ENCODE measurements at places on chromosomes 11 and 22. TPM values are rescaled to one million over a fixed set of nuclear protein-coding genes. Genes with fewer than 3 reads are reported as not detected.
A peak's percentile ranks its signal among the peaks of the same experiment; 100 is the strongest.

ZNHIT2 gene
- 14.5 TPM for total RNA-seq

C11orf86 gene
- not detected for total RNA-seq

KDM4E gene
- not detected for total RNA-seq

C11orf42 gene
- not detected for total RNA-seq

C11orf91 gene
- total RNA-seq, result not detected

SAA4 gene
- not detected for total RNA-seq

ANKK1 gene
- 0.89 TPM for total RNA-seq

MRGPRF gene
- total RNA-seq, result not detected

SCGB1D2 gene
- total RNA-seq, result not detected

HTR3B gene
- not detected for total RNA-seq

PIWIL4 gene
- total RNA-seq, result 0.67 TPM

POTEH gene
- not detected for total RNA-seq

ACP2 gene
- total RNA-seq, result 23.5 TPM

GRCh38 chr11:76495019-76495418 is 50.2 kb downstream of the EMSY start:
- no peak for DNase-seq

DNA sequence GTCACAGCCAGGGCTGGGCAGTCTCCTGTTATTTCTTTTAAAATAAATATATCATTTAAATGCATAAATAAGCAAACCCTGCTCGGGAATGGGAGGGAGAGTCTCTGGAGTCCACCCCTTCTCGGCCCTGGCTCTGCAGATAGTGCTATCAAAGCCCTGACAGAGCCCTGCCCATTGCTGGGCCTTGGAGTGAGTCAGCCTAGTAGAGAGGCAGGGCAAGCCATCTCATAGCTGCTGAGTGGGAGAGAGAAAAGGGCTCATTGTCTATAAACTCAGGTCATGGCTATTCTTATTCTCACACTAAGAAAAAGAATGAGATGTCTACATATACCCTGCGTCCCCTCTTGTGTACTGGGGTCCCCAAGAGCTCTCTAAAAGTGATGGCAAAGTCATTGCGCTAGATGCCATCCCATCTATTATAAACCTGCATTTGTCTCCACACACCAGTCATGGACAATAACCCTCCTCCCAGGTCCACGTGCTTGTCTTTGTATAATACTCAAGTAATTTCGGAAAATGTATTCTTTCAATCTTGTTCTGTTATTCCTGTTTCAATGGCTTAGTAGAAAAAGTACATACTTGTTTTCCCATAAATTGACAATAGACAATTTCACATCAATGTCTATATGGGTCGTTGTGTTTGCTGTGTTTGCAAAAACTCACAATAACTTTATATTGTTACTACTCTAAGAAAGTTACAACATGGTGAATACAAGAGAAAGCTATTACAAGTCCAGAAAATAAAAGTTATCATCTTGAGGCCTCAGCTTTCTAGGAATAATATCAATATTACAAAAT is 13.4 kb downstream of the OR51B4 start:
- no peak for DNase-seq

- DNase-seq, result no peak
Measured at GRCh38 chr11:75982309-75982708, 167.3 kb downstream of the UVRAG start.

DNA sequence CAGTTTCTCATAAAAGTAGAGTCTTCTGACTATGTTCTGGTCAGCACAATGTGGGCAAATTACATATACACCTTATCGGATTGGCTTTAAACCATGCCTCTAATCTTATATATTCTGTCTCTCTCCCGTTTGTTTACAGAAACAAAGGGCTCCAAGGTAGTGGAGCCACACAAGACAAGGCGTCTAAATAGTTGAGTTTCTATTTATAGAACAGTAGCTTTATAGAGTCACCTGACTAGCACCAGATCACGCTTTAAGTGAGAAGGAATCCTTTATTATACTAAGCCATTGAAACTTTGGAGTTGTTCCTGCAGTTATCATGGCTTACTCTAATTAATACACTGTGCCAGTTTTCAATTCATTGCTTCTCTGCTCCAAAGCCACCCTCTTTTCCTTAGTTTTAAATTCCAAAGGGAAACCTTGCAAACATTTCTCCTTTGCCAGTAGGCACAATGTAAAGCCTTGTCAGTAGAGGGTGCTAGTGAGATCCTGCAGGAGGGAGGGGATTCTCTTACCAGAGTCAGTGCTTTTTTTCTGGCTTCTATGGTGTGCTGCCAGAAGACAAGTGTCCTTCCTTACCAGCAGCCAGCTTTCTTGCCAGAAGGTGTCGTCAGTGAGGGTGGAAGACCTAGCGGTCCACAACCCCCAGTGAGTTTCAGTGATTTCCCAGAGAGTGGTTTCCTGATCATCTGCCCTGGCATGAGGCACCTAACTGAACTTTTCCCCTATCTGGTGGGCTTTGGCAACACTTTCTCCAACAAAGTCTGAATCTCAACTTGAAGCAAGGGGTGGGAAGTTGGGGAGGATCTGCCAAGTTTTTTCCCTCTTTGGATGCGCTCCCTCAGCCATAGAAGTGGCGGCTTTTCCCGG is 71.7 kb downstream of the RAB38 start:
- DNase-seq, result peak; percentile 7

DNA sequence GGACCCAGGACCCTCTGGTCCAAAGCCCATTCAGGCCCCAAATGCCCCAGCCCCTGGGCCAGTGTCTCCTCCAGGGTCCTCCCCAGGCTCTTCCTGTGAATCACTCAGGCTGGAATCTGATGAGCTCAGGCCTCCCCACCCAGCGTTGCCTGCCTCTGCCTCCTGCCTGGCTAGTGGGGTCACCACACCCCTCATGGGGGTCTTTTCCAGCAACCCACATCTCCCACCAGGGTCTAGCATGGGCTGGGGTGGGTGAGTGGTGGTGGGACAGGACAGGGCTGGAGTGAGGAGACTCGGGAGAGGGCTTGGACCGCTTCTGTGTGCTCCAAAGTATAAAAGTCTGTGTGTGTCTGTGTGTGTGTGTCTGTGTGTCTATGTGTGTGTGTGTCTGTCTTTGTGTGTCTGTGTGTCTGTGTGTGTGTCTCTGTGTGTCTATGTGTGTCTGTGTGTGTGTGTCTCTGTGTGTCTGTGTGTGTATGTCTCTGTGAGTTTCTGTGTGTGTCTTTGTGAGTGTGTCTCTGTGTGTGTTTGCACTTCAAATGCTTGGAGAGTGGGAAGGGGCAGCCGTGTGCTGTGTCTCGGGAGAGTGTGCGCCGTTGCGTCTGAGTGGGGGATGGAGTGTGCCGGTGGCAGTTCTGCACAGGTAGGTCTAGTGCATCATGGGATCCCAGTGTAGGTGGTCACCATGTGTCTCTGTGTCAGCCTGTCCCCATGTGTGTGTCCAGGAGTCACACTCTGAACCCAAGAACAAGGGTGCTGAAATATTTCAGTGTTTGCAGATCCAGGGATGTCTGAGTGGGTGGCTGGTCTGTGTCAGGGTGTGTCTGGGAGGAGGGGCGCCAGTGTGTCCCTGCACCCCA is 8.8 kb downstream of the RIN1 start:
- peak; percentile 8 for DNase-seq

- DNase-seq, result no peak
Measured at GRCh38 chr11:125211191-125211947, 46.8 kb downstream of the PKNOX2 start.

- DNase-seq, result no peak
Measured at GRCh38 chr11:45756384-45757010, 48.5 kb upstream of the SLC35C1 start.

DNA sequence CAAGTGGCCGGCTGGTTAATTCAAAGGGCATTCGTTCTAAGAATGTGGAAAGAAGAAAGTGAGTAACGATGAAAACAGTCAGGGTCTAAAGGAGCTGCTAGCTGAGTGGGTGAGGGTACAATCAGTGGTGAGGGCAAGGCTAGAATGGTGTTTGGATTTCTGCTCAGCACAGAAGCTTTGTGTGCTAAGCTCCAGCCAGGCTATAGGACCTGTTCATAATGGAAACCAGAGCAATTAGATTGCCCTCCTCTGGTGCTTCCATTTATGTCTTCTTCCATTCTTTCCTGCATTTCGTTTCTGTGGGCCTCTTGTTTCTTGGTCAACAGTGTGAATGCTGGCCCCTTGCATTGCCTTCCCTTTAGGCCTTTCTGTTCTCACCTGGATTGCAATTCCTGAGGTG is 572.9 kb upstream of the CHORDC1 start:
- no peak for DNase-seq

- DNase-seq, result peak; percentile 67
Measured at GRCh38 chr11:35182317-35182939, 43.5 kb downstream of the CD44 start.

- no peak for DNase-seq
Measured at GRCh38 chr11:74720596-74721478, 10.4 kb downstream of the CHRDL2 start.

DNA sequence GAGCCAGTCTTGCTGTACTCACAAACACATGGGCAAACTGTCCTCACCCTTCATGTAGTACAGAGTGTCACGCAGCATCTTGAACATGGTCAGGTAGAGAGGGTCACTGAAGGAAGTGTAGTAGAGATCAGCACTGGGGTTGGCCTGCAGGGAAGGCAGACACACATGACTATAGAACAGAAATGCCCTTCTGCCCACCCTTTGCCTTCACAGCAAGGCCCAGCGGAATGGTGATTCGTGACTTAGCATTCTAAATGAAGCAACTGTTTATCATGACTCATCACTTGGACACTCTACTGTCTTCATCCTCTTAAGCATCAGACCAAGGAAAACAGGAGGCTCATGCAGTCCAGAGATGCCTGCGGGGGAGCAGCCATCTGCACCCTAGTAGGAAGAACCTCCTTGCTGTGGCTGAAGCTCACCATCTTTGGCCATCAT is 33.4 kb downstream of the SERPIND1 start:
- DNase-seq, result no peak

DNA sequence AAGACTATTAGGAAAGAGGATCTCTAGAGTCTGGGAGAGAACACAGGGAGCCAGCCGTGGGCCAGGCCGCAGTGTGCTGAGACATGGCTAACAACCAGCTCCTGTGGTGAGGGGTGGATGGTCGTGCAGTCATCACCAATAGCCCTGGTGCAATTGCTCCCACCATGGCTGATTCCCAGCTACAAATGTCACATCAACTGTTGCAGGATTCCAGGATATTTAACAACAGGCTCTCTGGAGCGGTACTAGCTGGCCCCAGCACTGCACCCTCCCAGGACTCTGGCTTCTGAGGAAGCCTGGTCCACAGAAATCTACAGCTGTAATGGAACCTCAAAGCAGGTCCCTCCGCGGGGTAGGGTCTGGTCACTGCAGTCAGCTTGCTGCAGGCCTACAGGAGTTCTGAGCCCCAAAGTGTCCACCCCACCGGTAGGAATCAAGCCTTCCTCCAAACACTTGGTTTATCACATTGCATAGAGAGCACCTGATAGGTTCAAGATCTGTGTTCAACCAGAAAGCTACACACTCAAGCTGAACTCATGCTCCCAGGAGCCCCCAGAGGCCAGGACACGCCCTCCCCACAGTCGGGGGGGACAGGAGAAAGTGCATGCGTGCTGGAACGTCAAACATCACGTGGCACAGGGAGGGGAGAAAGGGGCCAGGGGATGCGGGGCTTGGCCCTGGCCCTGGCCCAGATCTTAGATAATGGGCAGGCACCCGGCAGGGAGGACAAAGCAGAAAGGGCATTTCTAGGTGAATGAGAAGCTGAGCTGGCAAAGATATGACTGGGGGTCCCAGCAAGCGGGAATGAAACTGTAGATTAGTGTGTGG is 609.0 kb downstream of the TBC1D22A start:
- DNase-seq, result no peak

DNA sequence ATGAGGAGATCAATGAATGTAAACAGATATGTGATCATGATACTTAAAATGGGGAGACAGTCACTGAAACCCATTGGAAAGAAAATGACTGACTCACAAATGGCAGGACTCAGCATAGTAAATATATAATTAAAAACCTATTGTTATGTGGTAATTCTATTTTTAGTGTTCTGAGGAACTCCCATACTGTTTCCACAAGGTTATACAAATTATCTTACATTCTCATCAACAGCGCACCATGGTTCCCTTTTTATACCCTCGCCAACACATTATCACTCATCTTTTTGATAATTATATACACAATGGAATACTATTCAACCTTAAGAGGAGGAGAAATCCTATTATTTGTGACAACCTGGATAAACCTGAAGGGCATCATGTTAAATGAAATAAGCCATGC is 17.1 kb downstream of the OR5B21 start:
- DNase-seq, result no peak

GRCh38 chr22:19181786-19182471 is 3.4 kb upstream of the SLC25A1 start:
- no peak for DNase-seq

DNA sequence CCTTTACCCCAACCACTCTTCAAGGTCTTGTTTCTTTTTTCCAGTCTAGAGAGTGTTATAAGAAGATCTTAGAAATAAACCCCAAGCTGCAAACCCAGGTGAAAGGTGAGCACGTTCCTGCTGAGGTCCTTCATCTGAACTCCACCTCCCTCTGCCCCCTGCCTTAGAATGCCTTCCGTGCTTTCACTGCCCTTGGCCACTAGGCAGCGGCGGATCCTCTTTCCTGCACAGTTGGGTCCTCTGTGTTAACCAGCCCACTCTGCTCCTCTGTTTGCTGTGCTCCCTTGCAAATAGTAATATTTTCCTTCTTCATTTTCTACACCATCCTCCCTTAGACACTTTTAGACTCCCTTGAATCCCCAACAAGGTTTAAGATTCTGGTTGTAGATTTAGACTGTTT is 24.3 kb downstream of the TTC12 start:
- no peak for DNase-seq

DNA sequence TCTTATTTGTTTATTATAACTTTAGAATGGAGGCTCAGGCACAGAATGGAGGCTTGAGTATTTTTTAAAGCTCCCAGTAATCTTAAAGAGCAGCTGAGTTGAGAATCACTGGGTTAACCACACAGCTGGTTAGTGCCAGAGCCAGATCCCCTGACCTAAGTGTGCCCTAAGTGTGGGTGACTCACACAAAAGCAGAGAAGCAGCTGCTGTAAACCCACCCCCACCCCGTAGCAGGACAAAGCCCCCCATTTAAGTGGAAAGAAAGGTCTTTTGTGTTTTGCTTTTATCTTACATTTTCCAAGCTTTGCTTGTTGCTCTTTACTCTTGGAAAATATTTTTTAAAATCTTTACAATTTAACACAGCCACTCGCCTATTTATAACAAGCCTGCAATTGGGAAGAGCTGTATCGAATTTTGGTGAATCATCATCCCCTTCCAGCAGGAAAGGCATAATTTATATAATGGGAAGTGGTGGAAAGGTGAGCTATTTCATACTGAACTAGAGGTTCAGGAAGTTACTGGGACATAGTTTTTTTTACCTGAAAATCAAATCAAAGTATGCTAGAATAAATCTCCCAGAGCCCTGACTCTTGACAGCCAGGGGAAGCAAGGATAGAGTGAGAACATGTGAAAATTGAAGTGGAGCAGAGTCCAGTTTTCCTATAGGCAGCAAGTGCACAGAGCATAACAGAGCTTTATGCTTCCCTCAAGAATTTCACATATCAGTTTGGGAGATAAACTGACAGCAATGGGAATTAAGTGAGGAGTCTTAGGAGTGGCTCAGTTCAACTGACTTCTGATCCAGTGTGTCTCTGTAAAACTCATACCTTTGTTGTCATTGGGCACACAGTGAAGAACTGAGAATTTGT is 405.7 kb downstream of the AASDHPPT start:
- DNase-seq, result no peak
